AG09319 (cell line): ENCODE measurements at places on chromosomes 11 and 22.

GRCh38 chr22:50268655-50269113, 1.5 kb downstream of the MAPK11 start:
- DNase-seq: no peak

DNA sequence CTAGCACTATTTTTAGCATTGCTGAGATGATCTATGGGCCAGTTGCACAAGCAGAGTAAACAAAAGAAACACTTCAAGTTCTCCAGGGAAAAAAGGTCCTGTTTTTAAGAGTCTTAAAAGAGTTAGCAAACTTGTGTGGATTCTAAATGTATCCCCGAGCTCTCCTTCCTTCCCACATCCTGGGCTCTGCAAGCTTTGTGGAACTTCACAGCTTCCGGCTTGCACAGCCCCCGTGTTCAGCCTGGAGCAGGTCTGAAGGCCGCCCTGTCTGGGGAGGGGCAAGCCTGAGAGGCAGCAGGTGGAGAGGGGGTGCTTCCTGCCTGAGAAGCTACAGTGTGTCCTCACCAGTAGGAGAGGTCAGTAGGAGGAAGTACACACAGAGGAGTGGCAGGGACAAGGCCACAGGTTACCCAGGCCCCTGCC, 35.1 kb upstream of the SUSD2 start:
- DNase-seq: peak; percentile 15

- no peak for DNase-seq
These were observed 32.4 kb upstream of the MSANTD2 start for GRCh38 chr11:124832571-124832970.

GRCh38 chr11:128559496-128560103, 27.8 kb downstream of the ETS1 start:
- DNase-seq: no peak

DNA sequence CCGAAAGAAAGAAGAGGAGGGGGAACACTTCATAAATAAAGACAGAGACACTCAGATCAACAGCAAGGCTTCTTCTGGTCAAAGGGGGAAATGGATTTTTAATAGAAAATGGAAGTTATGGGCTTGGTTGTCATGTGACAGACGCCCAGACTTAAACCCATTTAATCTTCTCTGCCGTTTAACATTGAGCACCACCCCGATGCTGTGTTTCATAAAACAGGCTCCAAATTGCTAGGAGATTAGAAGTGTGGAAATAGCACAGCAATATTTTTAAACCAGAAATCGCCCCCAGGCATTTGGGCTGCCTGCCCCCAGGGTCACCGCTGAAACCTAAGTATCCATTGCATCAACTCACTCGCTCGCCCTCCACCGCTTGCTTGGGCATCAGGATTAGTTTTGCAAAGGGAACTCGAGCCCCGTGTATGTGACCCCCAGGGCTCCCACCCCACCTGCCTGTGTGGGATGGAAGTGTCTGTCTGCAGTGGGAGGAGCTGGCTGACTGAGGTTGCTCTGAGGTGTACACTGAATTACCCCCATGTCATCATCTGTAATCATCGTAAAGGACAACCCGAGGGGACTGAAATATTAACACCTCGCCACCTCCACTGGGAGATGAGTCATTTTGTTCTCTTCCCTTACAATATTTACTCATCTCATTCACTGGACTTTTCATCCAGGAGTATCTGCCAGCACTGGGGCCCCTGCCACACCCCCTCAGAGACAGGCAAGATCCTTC, 10.7 kb downstream of the DSCAML1 start:
- DNase-seq: no peak

DNA sequence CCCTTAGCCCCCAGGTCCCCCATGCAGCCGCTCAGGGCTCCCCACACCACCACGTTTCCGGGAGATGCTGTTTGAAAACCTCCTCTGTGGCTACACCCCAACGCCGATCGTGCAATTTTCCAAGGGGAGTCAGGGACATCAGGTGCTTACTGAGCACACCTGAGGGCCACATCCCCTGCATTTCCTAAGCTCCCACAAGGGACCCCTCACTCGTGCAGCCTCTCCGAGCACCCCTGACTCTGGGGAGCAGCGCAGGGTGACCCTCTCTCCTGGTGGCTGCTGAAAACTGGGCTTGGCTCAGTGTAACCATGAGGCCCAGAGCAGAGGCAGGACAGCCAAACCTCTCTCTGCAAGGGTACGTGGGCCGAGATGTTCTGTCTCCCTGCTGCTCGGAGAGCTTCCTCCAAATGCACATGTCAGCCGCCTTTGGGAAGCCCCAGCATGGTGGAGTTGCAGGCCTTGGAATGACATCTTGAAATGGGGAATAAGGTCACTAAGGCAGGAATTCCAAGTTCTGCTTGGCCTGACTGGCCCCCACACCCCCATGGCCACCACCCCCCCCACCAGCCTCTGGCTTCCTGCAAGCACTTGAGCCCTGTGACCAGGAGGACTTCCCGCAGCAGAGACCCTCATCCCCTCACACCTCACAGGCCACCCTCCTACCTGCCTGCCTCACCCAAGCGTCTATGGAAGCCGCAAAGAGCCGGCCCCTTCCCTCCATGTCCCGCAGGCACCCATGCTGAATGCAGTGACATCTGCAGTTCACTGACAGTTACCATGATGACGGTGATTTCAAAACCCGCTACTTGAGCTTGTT, 257.4 kb downstream of the BRD1 start:
- no peak for DNase-seq

DNA sequence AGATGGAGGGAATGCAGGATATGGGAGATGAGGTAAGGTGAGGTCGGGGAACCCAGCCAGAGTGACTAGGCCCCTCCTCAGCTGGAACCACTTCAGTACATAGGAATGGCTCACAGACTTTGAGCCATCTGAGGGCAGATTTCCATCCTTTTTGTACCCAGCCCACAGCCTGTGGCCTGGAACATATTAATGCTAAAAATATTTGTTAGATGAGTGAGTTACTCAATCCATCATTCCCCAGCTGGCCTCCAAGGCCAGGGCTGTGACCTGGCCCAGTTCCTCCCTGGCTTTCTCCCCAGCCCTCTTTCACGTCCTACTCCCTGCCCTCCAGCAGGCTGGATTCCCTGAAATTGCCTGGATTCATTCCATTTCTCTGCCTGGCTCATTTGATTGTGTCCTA, 57.2 kb upstream of the PRDM11 start:
- DNase-seq: peak; percentile 95

DNA sequence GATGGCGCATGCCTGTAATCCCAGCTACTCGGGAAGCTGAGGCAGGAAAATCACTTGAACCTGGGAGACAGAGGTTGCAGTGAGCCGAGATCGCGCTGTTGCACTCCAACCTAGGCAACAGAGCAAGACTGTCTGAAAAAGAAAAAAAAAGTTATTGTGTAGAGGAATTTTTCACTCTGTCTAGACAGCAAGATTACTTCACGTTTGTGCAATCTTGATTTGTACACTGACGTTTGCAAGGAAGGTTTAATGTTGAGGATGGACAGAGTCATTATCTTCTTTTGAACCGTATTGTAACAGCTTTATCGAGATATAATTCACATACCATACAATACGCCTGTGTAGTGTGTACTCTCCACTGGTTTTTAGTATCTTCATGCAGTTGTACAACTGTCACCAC, 3.7 kb downstream of the CTTN start:
- DNase-seq: no peak

- DNase-seq: peak; percentile 94
These were observed 20.3 kb downstream of the TEF start for GRCh38 chr22:41401781-41402648.

- DNase-seq: no peak
These were observed 12.6 kb downstream of the IGF2 start for GRCh38 chr11:2126520-2127085.

DNA sequence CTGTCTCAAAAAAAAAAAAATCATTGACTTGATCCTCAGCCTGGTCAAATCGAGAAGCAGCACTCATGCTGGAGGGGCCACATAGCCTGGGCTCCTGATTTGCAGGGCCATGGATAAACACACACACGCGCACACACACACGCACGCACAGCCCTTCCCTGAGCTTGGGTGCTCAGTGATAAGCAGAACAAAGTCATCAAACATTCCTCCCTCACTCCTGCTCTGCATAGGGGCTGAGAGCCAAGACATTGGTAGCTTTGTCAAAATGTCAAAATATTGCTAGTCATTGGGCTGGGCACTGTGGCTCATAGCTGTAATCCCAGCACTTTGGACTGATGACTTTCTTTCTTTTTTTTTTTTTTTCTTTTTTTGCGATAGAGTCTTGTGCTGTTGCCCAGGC, 34.0 kb upstream of the A4GALT start:
- DNase-seq: peak; percentile 44

DNA sequence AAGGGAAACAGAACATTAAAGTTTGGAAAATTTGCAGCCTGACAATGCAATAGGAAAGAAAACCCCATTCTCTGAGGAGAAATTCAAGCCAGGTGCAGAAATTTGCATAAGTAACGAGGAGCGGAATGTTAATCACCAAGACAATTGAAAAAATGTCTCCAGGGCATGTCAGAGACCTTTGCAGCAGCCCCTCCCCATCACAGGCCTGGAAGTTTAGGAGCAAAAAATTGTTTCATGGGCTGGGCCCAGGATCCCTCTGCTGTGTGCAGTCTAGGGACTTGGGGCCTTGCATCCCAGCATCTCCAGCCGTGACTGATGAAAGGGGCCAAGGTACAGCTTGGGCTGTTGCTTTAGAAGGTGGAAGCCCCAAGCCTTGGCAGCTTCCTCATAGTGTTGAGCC, 780.2 kb downstream of the LRRC4C start:
- no peak for DNase-seq

DNA sequence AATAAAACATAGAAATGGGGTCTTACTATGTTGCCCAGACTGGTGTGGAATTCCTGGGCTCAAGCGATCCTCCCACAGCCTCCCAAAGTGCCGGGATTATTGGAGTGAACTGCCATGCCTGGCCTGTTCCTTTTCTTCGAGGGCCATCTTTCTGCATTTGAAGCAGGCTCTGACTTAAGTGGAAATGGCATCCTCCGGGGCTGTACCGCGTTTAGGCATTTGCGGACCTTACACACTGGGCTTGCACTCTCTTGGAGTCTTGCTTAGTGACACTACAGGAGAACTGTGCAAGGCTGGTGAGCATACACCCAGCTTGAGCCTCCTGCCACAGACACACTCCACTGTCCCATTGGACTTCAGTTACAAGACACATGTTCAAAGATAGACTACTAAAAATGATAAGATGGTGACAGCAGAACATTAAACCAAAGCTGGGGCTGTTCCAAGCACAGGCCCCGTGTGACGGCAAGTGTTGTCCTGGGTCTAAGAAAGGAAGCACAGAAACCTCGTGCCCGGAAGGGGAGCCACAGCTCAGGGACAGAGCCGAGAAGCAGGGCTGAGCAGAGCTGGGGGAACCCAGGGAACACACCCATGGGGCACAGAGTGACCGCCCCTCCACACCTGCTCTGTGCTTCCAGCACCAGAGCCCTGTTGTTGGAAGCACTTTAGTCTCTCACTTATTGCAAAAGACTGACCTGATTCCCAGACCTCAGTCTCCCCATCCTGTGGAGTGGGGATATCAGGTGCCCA, 59.0 kb upstream of the SHANK2 start:
- no peak for DNase-seq

DNA sequence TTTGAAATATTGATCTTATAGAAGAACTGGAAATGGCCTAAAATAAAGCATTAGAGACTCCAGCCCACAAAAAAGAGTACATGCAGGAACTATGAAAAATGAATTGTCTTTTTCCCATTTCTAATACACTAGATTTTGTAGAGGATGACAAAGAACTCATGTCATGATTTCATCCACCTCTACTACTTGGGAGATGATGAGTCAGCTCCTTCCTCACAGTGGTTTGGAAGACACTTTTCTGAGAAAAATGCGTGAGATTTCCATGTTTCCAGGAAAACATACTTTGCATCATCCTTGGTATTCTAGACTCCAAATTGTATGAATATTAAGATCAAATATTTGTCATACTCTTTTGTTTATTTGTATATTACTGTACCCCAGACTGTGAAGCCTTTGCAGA, 500.5 kb downstream of the FAM181B start:
- no peak for DNase-seq

DNA sequence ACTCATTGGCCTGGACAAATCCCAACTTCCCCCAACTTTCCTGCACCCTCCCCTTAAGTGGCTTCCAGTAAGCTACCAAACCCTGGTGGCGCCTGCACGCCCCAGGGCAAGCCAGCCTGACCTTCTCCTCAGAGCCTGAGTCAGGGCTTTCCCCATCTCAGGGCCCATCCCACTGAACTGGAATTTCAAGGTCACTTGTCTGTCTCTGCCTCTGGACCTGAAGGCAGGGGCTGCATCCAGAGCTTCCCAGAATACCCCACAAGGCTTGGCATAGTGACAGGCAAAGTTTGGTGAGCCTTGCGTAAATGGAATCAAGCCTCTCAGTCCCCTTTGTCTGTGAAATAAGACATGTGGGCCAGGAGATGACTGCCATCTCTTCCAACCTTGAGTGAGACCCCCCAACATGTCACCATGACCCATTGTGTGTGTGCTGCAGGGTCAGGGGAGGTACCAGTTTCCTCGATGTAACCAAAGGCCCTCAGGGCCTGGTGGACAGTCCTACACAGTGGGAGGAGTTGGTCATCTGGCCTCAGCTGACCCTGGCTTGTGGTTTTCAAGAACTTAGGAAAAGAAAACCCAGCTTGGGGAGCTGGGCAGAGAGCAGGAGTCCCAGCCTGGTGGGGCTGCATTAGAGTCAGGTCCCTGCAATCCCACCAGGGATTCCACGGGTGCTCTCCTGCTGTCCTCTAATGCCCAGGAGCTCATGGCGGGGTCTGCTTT, 8.9 kb downstream of the ALX4 start:
- no peak for DNase-seq

DNA sequence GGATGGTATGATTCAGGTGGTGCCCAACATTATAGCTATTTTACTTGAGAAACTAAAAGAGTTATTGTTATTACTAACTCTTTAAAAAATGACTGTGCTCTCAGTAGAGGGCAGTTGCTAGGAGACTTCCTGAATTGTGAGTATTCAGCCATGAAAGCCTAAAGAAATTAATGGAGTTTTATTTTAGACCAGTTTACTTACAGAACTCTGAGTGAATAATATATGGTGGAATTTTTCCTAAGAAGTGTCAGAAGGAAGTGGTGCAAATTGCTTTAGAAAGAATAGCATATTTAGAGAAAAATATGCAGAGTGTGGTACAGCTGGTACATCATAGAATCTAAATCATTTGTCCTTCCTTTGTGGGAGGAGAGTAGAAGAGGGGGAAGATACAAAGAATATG, 689.9 kb upstream of the CCDC90B start:
- DNase-seq: no peak

DNA sequence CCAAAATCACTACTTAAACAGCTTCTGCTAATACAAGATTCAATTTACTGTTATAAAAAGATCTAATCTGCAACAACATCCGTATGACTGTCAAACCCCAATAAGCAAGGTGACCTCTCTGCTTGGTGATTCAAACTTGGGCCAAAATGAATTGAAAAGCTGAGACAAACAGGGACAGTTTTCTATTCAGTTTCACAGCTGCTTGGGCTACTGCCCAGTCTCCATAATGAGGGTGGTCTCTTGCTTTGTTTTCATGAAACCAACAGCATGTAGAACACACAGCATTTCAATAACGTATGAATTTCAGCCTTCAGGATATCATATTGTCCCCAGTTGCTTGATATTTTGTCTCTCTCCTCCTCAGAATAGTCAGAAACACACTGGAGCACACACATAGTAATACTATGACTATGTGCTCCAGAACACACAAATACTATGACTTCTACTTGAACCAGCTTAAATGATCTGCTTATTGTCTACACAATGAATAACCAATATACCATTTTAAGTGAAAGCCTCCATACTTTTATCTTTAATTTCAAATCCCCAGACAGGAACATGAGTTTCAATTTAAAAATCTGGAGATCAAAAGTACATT, 285.0 kb downstream of the TTC28 start:
- DNase-seq: no peak
